ENCODE measurements at places on chromosomes 4 and X.

GRCh38 chr4:182916483-182917181 lies 554 bp downstream of the DCTD start:
- peak; percentile 75 for DNase-seq

- DNase-seq = no peak
Observed at GRCh38 chr4:10180603-10180926, 64.0 kb upstream of the WDR1 start.

DNA sequence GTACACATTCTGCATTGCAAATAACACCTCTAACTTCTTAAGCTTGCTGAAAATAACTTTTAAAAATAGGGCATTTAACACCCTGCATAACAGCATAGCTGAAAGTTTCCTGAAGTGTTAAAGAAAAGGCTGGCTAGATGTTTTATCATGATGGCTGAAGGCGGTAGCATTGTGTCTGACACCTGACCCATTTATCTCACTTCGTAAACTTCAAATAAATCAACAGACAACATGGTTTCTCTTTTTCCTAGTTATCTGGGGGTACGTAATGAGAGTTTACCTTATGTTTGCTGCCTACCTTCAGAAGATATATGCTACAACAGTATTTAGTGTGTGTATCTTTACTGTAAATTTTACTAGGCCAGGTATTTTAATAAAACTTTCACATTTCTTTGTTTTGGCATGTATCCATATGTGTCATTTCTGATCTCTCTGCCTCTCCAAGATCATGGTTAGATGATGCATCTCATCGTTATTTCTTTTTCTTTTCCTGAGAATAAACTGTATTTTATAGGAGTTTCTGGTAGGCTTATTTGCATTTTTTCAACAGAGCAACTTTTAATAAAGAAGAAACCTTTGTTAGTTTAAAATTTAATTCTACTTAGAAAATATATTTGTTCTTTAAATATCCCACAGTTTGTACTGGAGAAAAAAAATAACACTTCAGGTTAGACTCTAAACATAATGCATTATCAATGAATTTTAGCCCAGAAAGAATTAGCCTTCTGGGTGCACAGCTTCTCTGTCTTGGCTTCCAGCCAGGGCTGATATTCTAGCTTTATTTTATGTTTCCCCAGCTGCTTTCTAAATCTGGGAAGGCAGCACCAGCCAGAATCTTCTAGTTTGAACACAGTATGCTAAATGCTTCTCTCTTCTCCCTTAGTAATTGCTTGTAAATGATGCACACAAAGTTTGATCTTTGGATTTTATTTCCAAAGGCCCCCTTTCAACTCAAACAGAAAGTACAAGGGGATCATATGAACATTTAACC lies 2.9 kb downstream of the NDST4 start:
- DNase-seq = no peak

GRCh38 chr4:139312552-139313332 lies 10.5 kb upstream of the NDUFC1 start:
- no peak for DNase-seq

GRCh38 chrX:122512561-122513072 lies 671.5 kb upstream of the GRIA3 start:
- no peak for DNase-seq

GRCh38 chr4:1664141-1664540 lies 20.0 kb downstream of the FAM53A start:
- DNase-seq = peak; percentile 14

DNA sequence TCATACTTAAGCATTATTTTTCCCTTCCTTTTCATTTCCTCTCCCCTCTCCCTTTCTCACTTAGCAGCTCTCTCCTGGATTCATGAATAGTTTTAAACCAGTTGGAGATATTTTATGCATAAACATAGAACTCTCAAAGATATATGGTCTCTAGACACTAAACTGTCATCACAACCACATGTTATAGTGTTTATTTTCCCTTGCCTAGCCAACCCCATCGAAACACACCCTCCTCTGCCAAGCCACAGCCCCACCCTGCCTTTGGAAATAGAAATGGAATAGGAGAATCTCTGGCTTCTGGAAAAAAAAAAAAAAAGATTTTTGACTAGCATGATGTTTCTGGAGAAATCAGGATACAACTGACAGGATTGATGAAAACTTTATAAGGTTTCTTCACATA lies 64.8 kb upstream of the RBPJ start:
- no peak for DNase-seq

GRCh38 chr4:4608214-4608537 lies 66.3 kb upstream of the STX18 start:
- DNase-seq = no peak

GRCh38 chr4:53378171-53378482 lies 686 bp downstream of the FIP1L1 start:
- DNase-seq = no peak

DNA sequence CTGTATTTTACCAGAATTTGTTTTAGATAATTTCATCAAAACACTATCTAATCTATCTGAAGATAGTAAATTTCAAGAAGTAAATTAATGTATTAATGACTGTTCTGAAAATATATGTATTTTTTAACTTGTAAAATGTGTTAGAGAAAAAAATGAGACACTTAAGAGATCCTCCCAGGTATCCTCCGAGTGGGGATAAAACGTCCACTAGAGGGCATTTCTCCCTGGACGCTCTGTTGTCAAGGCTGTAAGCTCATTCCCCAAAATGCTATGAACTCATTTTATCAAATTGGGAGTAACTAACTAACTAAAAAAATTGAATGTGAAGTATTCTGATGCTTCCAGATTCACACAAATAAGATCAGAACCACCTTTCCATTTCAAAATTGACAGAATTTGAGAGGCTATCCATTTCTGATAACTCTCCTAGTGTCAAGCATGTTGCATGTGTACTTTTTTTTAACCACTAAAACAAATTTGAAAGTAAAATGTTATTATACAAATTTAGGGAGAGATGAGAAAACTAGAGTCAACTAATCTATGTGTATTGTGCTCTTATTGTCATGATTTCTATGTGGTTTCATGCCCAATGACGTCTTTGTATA lies 337.3 kb upstream of the HS3ST1 start:
- DNase-seq = peak; percentile 34
